Natural killer cell treated with Interleukin-12 subunit alpha and Interleukin-12 subunit beta and Interleukin-15 and Interleukin-18, amount 100 ng/mL, for 72 hours (primary cell): ENCODE measurements at places on chromosomes 1 and 21. TPM values are rescaled to one million over a fixed set of nuclear protein-coding genes. Genes with fewer than 3 reads are reported as not detected.

DNA sequence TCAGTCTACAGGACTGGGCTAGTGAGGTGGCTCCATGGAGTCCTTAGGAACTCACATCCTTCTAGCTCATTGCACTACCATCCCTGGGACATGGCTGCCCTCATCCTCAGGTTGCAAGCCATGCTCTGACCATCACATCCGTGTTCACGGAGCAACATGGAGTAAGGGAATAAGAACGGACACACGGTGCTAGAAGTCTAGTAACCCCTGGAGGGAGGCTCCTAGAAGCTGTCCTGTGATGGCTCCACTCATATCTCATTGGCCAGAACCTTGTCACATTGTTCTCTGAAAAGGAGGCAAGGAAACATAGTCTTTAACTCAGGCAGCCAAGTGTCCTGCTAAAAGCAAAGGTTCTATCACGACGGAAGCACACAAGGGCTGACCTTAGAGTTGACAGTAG, 3.9 kb downstream of the MRAP start:
- H3K4me1 ChIP-seq: peaks cover 5% of the 10 kb centered on the region
- no peaks in the 10 kb centered on the region for H3K36me3 ChIP-seq
- H3K27ac ChIP-seq: no peak overlapping the region
- no peaks in the 10 kb centered on the region for H3K27me3 ChIP-seq
- H3K4me3 ChIP-seq: no peak overlapping the region

GRCh38 chr1:183881387-183882131, 76.6 kb downstream of the RGL1 start:
- H3K4me3 ChIP-seq: no peak overlapping the region
- peaks cover 2% of the 10 kb centered on the region for H3K4me1 ChIP-seq
- DNase-seq: no peak
- no peak overlapping the region for H3K27ac ChIP-seq
- peaks cover 4% of the 10 kb centered on the region for H3K36me3 ChIP-seq

DNA sequence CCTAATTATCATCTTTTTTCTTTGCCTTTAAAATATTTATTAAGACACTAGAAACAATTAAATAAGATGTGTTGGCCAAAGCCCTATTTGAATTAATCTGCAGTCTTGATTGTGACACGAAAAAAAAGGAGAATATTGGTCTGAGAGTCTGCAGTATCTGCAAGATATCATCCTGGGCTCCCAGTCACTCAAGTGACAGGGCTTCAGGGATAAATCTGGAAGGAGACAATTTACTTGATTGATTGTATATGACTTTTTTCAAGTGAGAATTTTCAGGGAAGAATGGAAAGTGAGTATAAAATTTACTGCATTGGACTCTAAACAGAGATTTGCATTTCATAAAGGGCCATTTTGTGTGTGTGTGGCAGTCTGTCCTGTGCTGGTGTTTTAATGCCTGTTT, 233.7 kb downstream of the PAPPA2 start:
- H3K36me3 ChIP-seq: no peaks in the 10 kb centered on the region
- no peaks in the 10 kb centered on the region for H3K27me3 ChIP-seq
- H3K27ac ChIP-seq: no peak overlapping the region
- H3K4me1 ChIP-seq: no peaks in the 10 kb centered on the region
- no peak for DNase-seq

DNA sequence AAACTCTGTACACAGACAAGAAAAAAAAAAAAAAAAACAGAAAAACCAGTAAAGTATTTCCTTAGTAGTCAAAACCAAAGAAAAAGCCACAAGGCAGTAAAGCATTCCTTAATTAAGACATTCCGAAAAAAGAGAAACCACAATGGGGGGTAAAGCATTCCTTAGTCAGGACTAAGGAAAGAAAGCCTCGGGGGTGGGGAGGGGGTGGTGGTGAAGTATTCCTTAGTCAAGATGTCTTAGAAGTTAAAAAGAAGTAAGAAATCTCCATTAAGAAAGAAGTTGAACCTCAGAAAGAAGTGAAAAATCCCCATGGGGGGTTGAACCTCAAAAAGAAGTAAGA, 28.2 kb upstream of the FMO1 start:
- no peaks in the 10 kb centered on the region for H3K4me1 ChIP-seq
- no peak overlapping the region for H3K4me3 ChIP-seq
- no peaks in the 10 kb centered on the region for H3K36me3 ChIP-seq
- peaks cover 11% of the 10 kb centered on the region for H3K27me3 ChIP-seq

- H3K4me3 ChIP-seq: no peak overlapping the region
- peaks cover 19% of the 10 kb centered on the region for H3K27me3 ChIP-seq
- H3K4me1 ChIP-seq: no peaks in the 10 kb centered on the region
- no peak for DNase-seq
- no peak overlapping the region for H3K27ac ChIP-seq
- H3K36me3 ChIP-seq: no peaks in the 10 kb centered on the region
Observed at GRCh38 chr1:179798213-179798863, 55.2 kb downstream of the FAM163A start.

- H3K4me3 ChIP-seq: no peak overlapping the region
- H3K4me1 ChIP-seq: peaks cover 5% of the 10 kb centered on the region
- H3K27me3 ChIP-seq: peaks cover 59% of the 10 kb centered on the region
- no peak for DNase-seq
Observed at GRCh38 chr1:199690496-199690895, 337.0 kb upstream of the NR5A2 start.

DNA sequence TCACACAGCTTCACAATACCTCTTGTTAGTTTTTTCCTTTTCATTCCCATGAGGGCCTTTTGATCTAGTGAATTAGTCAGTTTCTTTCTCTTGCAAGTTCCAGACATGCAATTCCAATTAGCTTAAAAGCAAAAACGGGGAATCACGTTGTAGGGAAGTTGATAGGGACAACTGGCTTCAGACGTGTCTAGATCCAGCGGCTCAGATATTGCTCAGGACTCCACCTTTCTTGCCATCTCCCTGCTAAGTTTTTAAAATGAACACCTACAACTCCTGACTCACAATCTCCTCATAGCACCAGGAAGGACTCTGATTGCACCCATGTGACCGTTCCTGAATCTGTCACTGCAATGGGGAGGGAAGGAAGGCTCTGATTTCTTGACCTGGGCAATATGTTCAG, 63.8 kb upstream of the ARHGAP29 start:
- DNase-seq: no peak
- H3K4me3 ChIP-seq: no peak overlapping the region
- H3K27ac ChIP-seq: no peak overlapping the region
- no peaks in the 10 kb centered on the region for H3K4me1 ChIP-seq
- H3K36me3 ChIP-seq: no peaks in the 10 kb centered on the region

GRCh38 chr1:170776252-170776651, 112.3 kb downstream of the PRRX1 start:
- no peak for DNase-seq
- H3K4me3 ChIP-seq: no peak overlapping the region
- H3K27ac ChIP-seq: no peak overlapping the region

- H3K36me3 ChIP-seq: no peaks in the 10 kb centered on the region
- H3K4me1 ChIP-seq: no peaks in the 10 kb centered on the region
- DNase-seq: no peak
- no peak overlapping the region for H3K27ac ChIP-seq
- no peak overlapping the region for H3K4me3 ChIP-seq
Observed at GRCh38 chr1:48725341-48726046, 51.2 kb downstream of the BEND5 start.

GRCh38 chr1:180415985-180416633, 86.3 kb downstream of the ACBD6 start:
- no peaks in the 10 kb centered on the region for H3K27me3 ChIP-seq
- peaks cover 7% of the 10 kb centered on the region for H3K36me3 ChIP-seq

DNA sequence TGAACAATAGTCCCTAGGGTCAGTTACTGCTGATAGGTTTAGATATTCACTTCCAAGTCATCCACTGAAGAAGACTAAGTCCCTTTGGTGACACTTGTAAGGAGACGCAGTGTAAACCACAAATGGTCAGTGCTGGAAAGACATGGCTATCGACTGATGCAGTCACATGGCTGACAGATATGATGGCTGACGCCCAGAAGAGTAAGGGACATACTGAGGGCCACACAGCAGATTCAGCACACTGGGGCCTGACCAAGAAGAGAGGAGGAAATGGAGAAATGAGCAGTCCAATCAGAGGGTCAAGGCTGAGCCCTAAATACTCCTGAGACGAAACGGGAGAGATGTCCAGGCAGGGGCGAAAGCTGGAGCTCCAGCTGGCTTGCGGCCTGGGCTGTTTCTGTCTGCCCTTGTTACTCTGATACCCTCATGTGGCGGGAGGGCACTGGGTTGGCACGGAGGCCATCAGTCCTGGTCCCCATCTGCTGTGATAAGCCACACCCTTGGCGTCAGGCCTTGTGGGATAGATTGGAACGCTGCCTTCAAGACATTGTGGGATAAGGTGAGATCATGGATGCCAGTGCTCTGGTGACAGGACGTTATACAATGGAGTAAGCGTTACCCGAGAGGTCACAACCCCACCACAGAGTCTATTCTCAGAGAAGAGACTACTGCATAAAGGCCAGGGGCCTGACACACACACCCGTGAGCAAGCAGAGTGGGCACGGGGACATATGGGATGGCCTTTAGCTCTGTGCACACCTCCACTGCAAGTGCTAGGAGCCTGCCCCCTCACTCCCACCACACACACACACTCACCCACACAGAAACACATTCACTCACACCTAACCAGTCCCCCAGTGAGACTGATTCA, 158.4 kb downstream of the TRABD2B start:
- no peaks in the 10 kb centered on the region for H3K36me3 ChIP-seq
- H3K27ac ChIP-seq: no peak overlapping the region
- no peaks in the 10 kb centered on the region for H3K4me1 ChIP-seq
- no peak for DNase-seq
- H3K27me3 ChIP-seq: peaks cover 16% of the 10 kb centered on the region

DNA sequence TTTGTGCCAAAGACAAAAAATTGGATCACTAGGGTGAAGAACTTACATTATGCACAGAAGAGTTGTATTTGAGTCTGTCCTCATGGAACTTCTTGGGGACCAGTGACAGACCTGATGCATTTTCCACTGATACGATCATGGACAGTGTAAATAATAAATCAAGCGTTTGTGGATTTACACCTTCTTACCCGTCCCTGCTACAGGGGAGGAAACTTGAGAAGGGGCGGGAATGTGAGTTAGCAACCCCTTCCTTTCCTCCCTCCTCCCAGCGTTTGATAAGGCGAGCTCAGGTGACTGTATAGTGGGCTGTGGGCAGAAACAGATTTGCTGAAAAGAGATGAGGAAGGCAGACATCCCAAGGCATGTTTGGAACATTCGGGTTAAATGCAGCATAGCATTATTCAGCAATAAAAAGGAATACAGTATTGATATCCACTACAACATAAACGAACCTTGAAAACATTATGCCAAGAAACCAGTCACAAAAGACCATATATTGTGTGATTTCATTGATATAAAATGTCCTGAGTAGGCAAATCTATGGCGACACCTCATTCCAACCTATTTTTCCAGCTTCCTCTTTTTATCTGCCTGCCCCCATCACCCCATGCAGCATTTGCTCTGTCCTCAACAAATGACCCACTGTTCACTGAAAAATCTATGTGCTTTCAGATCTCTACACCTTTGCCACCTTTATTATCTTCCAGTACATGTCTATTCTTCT, 128.7 kb downstream of the ZZZ3 start:
- H3K27ac ChIP-seq: no peak overlapping the region
- no peaks in the 10 kb centered on the region for H3K27me3 ChIP-seq
- DNase-seq: no peak

- H3K36me3 ChIP-seq: no peaks in the 10 kb centered on the region
- no peaks in the 10 kb centered on the region for H3K27me3 ChIP-seq
- no peak overlapping the region for H3K4me3 ChIP-seq
- peaks cover 9% of the 10 kb centered on the region for H3K4me1 ChIP-seq
- no peak overlapping the region for H3K27ac ChIP-seq
Observed at GRCh38 chr1:77534456-77534855, 148.0 kb downstream of the ZZZ3 start.

DNA sequence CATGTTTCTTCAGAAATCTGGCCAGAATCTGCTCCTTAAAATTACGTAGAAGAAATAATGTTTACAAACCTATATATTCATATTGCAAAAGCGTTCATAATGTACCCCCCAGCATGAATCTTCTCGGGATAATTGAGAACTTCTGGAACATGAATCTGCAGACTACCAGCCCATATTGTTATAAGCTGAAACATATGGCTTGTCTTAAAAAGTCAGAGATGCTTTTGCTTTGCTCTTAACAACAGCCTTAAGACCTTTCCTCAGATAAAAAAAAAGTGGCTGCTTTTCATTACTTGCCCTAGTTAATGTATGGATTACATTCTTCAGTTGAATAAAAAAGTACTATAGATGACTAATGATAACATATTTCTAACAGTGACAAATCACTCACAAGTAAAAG, 15.0 kb upstream of the ZZZ3 start:
- no peaks in the 10 kb centered on the region for H3K27me3 ChIP-seq
- H3K36me3 ChIP-seq: peaks cover 6% of the 10 kb centered on the region
- H3K4me1 ChIP-seq: no peaks in the 10 kb centered on the region
- H3K4me3 ChIP-seq: no peak overlapping the region
- no peak overlapping the region for H3K27ac ChIP-seq
- no peak for DNase-seq

GRCh38 chr1:4684136-4684535, 29.7 kb downstream of the AJAP1 start:
- peaks cover 4% of the 10 kb centered on the region for H3K27me3 ChIP-seq
- H3K27ac ChIP-seq: no peak overlapping the region
- no peak overlapping the region for H3K4me3 ChIP-seq
- H3K4me1 ChIP-seq: no peaks in the 10 kb centered on the region
- no peaks in the 10 kb centered on the region for H3K36me3 ChIP-seq

GRCh38 chr1:119228335-119229080, 88.1 kb upstream of the WARS2 start:
- H3K4me1 ChIP-seq: no peaks in the 10 kb centered on the region
- H3K27me3 ChIP-seq: no peaks in the 10 kb centered on the region

GRCh38 chr1:154263465-154264332, 8.7 kb upstream of the HAX1 start:
- H3K4me1 ChIP-seq: peaks cover 24% of the 10 kb centered on the region
- H3K4me3 ChIP-seq: no peak overlapping the region
- peaks cover 24% of the 10 kb centered on the region for H3K36me3 ChIP-seq
- DNase-seq: no peak

- no peaks in the 10 kb centered on the region for H3K4me1 ChIP-seq
- no peak overlapping the region for H3K27ac ChIP-seq
- no peak overlapping the region for H3K4me3 ChIP-seq
- DNase-seq: no peak
Observed at GRCh38 chr1:221449801-221450470, 292.0 kb downstream of the DUSP10 start.

Gene TNNT2
- total RNA-seq: not detected

Gene SLC44A3
- not detected for total RNA-seq

Gene TCHH
- 0.08 TPM for total RNA-seq

Gene CACNA1S
- not detected for total RNA-seq

Gene PLA2G2D
- not detected for total RNA-seq

Gene DTL
- total RNA-seq: 90.3 TPM

Gene LCE4A
- not detected for total RNA-seq

Gene CLCA1
- not detected for total RNA-seq

Gene RNU1-3
- 3,879 TPM for total RNA-seq

Gene LYPD8
- not detected for total RNA-seq

Gene PPIAL4G
- 0.24 TPM for total RNA-seq

Gene TRIM67
- total RNA-seq: not detected

Gene LCE1C
- not detected for total RNA-seq

Gene MYOG
- not detected for total RNA-seq

Gene GFI1
- total RNA-seq: 35.4 TPM
